Esophagus mucosa (tissue), 1 donor: ENCODE measurements at places on chromosomes 3 and 15. TPM values are rescaled to one million over a fixed set of nuclear protein-coding genes. Genes with fewer than 3 reads are reported as not detected.

DNA sequence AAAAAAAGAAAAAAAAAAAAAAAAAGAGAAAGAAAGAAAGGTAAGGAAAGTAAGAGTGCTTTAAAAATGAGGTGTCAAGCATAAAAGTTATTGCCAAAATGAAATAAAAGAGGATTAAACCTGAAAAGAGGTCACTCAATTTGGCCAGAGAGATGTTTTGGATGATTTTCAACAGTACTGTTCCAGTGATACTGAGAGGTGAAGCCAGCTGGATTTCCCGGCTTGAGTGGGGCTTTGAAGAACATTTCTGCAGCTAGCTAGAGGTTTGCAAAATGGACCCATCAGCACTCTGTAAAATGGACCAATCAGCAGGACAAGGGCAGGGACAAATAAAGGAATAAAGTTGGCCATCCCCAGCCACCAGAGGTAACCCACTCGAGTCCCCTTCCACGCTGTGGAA is 128.5 kb downstream of the LSAMP start:
- no peak for ATAC-seq

GRCh38 chr3:129855832-129856419 is 37.6 kb downstream of the TMCC1 start:
- ATAC-seq, result no peak

DNA sequence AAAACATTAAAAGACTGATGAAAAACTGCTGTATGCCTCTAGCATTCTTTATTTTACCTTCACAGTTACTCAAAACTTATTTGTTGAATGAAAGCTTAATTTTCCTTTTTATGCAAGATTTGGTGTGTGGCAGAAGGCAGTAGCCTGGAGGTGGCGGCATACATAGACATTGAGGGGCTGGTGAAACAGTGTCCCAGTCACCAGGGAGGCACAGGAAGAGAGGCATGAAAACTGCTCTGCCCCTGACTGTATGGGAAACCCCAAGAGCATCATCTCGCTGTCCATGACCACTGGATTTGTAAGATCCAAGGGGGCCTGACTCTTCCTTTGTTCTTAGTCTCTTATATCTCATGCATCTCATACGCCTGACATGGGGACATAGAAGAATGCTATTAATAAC is 493.7 kb upstream of the GOLIM4 start:
- ATAC-seq, result no peak

Gene PLEKHO2
- 3.9 TPM for total RNA-seq

Gene PATL2
- 1.2 TPM for total RNA-seq
